ENCODE measurements at places on chromosomes 6 and 20.

DNA sequence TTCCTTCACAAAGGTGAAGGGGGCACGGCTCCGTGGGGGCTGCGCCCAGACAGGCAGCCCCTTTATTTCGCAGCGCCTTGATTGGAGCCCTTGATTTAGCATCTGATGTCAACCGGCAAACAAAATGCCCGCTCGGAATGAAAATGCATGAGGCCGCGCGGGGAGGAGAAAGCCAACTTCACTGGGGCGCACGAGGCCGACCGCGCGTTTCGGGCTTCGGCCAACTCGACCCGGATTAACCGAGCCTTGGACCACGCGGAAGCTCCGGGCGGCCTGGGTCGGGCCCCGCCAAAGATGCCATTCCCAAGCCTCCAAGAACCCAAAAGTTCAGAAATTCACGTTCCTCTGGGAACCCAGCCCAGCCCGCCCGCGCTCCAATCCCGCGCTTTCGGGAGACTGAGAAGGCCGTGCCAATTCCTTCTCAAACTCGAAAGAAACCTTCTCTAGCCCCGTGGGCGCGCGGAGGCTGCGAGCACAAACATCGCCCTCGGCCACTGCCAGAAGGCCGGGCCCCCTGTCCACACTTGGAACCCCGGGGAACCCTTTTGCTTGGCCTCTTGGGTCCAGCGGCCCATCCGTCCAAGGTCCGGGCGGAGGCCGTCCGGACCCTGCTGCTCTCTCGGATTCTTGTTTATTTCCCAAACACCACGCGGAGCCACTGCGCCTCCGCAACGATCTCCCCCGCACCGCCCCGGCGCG is 879 bp upstream of the INSM1 start:
- DNase-seq = no peak

DNA sequence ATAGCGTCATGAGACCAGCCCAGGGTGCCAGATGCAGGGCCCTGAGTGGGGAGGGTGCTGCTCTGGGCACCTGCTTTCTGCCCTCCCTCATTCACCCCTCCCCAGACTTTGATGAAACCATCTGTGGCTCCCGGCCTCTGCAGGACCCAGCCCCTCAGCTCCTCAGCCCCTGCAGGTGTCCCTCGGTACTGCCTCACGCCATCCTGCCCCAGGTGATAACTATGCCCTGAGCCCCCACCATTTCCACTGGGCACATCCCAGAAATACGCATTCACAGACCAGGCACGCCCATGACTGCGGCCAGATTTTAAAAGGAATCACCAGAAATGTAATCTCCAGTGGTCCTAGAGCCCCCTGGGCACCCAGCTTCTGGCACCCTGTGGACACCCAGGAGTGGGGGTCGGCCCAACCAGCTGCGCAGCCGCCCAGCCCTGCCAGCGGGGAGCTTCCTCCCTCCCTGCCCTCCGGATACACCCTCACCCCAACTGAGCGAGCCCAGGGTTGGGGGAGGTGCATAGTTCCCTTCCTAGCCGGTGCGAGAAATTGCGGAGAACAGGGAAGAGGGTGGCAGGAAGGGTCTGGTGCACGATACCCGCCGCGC is 615 bp upstream of the NTSR1 start:
- DNase-seq = no peak

DNA sequence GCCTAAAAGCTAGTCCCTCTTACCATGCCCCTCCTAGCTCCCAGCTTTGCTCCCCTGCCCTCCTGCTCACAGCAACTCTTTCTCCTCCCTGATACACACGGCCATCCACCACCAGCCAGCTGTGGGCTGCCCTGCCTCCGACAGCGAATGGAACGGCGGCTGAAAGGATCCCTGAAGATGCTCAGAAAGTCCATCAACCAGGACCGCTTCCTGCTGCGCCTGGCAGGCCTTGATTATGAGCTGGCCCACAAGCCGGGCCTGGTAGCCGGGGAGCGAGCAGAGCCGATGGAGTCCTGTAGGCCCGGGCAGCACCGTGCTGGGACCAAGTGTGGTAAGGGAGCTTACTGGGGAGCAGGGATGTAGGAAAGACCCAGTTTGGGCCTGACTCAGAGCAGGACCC is 16.6 kb upstream of the ZNF76 start:
- no peak for DNase-seq

DNA sequence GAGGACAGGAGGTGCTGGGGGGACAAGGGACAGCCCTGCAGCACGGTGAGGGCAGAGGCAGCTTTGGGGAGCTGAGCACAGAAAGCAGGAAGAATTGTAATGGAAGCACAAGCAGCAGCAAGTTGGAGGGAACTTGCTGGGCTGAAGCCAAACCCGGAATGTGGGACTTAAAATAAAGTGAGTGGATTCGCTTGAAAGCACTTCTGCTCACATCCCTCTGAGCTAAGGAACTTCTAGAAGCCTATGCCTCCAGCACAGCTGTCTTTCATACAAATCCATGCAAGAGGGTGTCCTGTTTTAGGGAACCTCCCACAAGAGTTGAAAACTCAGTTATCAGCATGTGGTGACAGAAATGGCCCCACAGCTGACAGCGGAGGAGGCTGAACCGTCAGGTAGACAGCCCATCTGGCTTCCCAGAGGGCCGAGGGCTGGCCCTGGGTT is 71.4 kb upstream of the MLN start:
- DNase-seq = no peak

Data from AG04450 (cell line).